Progenitor cell of endocrine pancreas (in vitro differentiated cells): ENCODE measurements at places on chromosomes 11 and 22. TPM values are rescaled to one million over a fixed set of nuclear protein-coding genes. Genes with fewer than 3 reads are reported as not detected.

KCNQ1OT1 gene
- total RNA-seq: 18.0 and 18.7 TPM in 2 replicates

TMEM121B gene
- 4.7 and 5.0 TPM in 2 replicates for total RNA-seq

MMP12 gene
- total RNA-seq: not detected in 2 replicates

TRIM51 gene
- total RNA-seq: not detected in 2 replicates

OR2AT4 gene
- total RNA-seq: not detected in 2 replicates

TRIM3 gene
- 18.5 and 22.6 TPM in 2 replicates for total RNA-seq

CRYBB2 gene
- total RNA-seq: 0.81 TPM in 1 of 2 replicates, not detected in the other

PNPLA3 gene
- total RNA-seq: 11.4 and 12.2 TPM in 2 replicates

VSIG10L2 gene
- not detected in 2 replicates for total RNA-seq

SMC1B gene
- total RNA-seq: not detected in 2 replicates
